ENCODE measurements at places on chromosomes 16 and 17.

GRCh38 chr16:72677662-72678447 is 370.1 kb downstream of the ZFHX3 start:
- DNase-seq = no peak

- no peak for DNase-seq
These were observed 265.9 kb downstream of the SLC39A11 start for GRCh38 chr17:72826602-72827001.

- DNase-seq = no peak
These were observed 128.0 kb downstream of the IRF8 start for GRCh38 chr16:86026916-86027315.

GRCh38 chr16:59991171-59991570 is 1257.1 kb upstream of the GOT2 start:
- DNase-seq = no peak

DNA sequence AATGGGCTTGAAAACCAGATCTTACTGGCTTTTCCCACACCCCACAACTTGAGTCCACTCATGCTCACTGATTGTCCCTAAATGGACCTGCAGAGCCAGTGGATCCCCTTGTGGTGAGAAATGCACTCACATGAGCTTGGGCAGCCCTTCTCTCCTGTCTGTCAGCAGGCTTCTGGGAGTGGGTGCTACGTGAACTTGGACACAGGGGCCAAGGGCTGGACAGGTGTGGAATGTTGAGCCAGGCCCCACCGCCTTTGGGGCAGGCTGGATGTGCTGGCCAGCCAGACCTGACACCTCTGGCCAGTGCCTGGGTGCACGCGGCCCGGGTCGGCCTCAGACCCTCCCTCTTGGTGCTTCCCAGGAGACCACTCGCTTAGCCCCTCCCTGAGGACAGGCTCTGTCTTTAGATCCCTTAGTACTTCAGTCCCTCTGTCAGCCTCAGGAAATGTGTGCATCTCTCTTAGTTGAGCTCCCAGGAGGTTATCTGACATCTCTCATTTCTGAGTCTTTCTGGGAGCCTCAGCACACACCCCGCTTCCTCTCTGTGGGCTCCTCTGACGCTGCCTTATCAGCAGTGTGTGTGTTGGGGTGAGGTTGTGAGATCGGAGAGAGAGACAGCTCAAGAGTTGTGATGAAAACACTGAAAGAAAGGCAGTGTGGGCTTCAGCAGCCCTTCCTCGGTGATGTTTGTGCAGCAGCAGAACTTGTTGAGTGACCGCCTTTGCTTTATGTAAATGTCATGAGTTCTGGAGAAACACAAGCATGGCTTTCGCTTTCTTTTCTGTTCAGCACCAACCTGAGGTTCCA is 117.0 kb downstream of the RAB11FIP4 start:
- no peak for DNase-seq

GRCh38 chr16:79519448-79519847 is 81.1 kb downstream of the MAF start:
- no peak for DNase-seq

GRCh38 chr17:6420173-6420641 is 14.7 kb downstream of the AIPL1 start:
- peak; percentile 6 for DNase-seq

- no peak for DNase-seq
These were observed 50.5 kb downstream of the GPR139 start for GRCh38 chr16:20023190-20023589.

GRCh38 chr16:5020551-5020950 is 13.2 kb downstream of the NAGPA start:
- no peak for DNase-seq

DNA sequence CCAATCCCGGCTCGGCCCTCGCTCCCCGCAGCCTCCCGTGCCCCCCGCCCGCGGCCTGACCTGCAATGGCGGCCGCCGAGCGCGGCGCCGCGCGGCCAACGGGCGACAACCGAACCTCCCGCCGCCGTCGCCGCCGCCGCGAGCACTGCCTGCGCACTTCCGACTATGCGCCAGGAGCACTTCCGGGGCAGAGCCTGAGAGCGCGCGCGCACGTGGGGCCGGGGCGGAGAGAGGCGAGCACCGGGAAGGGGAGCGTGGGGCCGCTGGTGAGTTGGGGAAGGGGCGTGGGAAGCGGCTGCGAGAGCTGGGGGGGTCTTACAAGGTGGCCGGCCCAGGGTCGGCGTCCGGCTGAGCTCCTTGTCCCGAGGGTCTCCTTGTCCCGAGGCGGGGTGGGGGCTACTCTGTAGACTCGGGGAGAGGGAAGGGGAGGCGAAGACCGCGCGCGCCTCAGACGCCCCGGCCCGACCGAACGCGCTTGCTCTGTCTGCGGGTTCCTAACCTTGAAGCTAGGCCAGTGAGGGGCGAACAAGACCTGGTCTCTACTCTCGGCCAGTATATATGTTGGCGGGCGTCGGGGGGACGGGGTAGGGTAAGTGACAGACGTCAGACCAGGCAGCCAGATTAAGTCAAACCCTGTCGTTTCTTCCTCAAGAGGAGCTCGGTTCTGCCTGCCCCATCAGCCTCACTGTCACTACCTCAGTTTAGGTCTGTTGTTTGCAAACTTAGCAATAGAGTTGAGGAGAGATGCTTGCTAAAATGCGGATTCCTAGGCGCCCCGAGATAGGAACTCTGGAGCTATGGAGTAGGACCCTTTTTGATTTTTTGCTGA is at the start of the genes CHTF8 and UTP4:
Gene CHTF8, minus strand, starts transcription at position 165 of the 829 bp plus-strand sequence. CDS start 11,130 bp downstream, outside the sequence.
Gene UTP4, plus strand, starts transcription at position 226 of the 829 bp plus-strand sequence. CDS start 811 bp downstream, outside the sequence.
- DNase-seq = no peak

- no peak for DNase-seq
These were observed 5.2 kb downstream of the ALOX12B start for GRCh38 chr17:8082292-8082691.

GRCh38 chr17:73060721-73061120 is 31.8 kb downstream of the SLC39A11 start:
- no peak for DNase-seq

DNA sequence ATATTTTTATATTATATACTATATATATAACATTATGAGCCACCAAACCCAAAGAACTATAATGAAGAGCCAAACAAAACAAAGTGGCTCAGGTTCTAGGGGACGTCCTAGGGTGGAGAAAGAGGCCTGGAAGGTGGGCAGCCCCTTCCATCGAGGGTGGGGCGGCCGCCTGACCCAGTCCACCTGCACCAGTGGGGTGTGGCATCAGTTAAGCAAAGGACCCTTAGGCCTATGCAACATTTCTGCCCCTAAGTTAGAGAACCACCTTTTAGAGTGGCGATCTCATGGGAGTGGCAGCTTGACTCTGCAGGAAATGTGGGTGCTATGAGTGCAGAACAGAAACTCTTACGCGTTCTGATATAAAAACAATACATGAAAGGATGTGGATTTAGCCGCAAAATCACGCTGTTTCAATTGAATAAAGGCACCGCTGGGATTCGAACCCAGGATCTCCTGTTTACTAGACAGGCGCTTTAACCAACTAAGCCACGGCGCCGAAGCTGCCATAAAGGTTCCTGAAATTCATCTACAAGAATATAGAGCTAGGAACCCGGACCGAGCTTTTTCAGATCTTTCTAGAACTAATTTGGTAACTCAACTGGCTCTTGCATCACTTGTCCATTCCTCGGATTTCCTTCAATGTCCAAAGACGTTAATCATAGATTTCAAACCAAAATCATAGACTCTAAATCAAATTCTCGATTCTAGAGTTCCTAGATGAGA is 15.6 kb upstream of the AURKB start:
- no peak for DNase-seq

GRCh38 chr16:72301523-72302236 is 129.7 kb upstream of the PMFBP1 start:
- no peak for DNase-seq

GRCh38 chr17:45110676-45111611 is 21.4 kb downstream of the PLCD3 start:
- no peak for DNase-seq

- no peak for DNase-seq
These were observed 46.7 kb downstream of the ANKRD11 start for GRCh38 chr16:89443727-89444084.

GRCh38 chr17:73895157-73895556 is 250.9 kb upstream of the SDK2 start:
- no peak for DNase-seq

Data from NCI-H2029 treated with DMSO at 0.1 percent for 48 hours (cell line).